A172 (cell line): ENCODE measurements at places on chromosomes 3 and 15. TPM values are rescaled to one million over a fixed set of nuclear protein-coding genes. Genes with fewer than 3 reads are reported as not detected.

NEO1 gene
- 3.8 and 7.3 TPM in 2 replicates for total RNA-seq

LRRC31 gene
- not detected in 2 replicates for total RNA-seq

TRH gene
- not detected in 2 replicates for total RNA-seq

NEK11 gene
- total RNA-seq: 4.3 and 5.3 TPM in 2 replicates

RSL24D1 gene
- total RNA-seq: 100.0 and 130 TPM in 2 replicates

ARPP21 gene
- not detected in 2 replicates for total RNA-seq

LIPC gene
- total RNA-seq: 0.55 TPM in 1 of 2 replicates, not detected in the other

ADAMTS9 gene
- 0.50 and 0.90 TPM in 2 replicates for total RNA-seq

HESX1 gene
- 1.1 TPM in 1 of 2 replicates, not detected in the other for total RNA-seq

GOLGA8J gene
- total RNA-seq: 0.40 TPM in 1 of 2 replicates, not detected in the other

GRCh38 chr3:141998669-141999290, 122.3 kb downstream of the ATP1B3 start:
- DNase-seq: peak; percentile 26

DNA sequence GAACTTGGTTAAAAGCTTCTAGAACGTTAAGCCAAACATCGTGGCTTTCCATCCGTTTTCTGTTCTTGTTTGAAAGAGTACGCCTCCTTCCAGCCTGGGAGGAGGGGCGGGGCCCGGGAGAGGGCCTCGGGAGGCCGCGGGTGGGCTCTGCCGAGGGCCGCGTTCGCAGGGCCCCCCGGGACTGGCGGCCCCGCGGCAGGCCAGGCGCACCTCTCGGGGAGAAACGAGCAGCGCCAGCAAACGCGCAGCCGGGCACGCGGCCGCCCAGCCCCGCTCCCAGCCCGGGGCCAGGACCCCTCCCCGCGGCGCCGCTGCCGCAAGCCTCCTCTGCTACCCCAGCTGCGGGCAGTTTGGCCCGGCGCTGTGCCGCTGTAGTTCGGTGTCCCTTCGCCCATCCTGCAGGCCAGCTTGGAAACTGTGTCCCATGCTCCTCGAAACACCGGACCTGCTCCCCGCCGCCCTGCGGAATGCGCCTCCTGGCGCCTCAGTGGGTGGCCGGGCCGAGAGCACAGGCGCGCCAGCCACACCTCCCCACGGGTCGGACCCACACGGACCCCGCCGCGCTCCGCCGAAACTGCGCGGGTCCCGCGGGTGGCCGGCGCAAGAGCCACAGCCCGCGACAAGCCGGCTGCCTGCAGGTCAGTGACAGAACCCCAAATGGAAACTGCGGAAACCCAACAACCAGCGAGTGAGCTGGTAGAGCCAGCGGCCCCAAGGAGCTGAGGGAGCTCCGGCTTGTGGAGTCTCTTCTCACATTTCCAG, 2.3 kb downstream of the OCA2 start:
- no peak for DNase-seq

- DNase-seq: no peak
These were observed 159.6 kb upstream of the IL12A start for GRCh38 chr3:159829056-159829455.

- no peak for DNase-seq
These were observed 189.4 kb upstream of the CHRM5 start for GRCh38 chr15:33778852-33779251.

GRCh38 chr3:64196236-64196929, 28.9 kb downstream of the PRICKLE2 start:
- DNase-seq: no peak

DNA sequence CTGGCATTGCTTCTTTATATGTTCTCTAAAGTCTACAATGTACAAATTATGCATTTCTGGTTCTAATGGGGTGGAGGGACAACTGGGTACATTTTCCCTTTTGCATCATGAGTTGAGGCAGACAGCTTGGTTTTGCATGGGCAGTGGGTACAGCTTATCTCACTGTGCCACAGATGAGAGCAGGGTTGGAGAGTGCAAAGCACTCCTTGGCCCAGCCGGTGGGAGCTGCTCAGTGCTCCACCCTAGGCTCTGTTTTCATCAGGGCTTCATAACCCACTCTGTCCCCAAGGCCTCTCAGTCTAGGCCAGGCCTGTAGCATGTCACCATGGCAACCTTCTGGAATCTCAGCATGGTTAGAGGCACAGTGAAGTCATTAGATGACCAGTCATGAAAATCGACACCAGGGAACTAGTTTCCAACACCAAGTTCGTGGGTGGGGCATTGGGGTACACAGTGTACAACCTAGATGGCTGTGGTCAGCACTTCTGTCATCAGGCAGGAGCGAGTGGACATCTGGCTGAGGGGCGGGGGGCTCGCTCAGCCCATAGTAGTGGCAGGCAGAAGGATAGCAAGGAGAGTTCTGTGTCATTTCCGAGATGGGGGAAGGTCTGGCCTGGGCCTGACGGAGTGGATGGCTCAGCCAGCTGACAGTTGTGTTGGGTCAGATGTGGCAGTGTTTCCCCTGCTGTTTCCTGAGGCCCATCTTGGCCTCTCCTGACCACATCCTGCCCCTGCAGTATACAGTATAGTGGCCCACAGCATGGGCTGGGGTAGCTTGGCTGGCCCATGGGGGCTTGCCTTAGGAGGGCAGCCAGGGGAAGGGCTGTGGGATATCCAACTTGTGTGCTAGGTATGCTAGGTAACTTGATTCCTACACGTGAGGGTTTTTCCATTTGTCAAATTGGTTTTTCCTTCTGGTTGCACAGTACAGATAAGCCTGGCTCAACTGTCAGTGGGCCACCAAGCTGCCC, 75.7 kb upstream of the PRR23C start:
- DNase-seq: no peak

GRCh38 chr3:150215616-150216015, 192.5 kb upstream of the TSC22D2 start:
- DNase-seq: peak; percentile 47

GRCh38 chr3:126213379-126214028, 33.1 kb upstream of the ALDH1L1 start:
- no peak for DNase-seq

DNA sequence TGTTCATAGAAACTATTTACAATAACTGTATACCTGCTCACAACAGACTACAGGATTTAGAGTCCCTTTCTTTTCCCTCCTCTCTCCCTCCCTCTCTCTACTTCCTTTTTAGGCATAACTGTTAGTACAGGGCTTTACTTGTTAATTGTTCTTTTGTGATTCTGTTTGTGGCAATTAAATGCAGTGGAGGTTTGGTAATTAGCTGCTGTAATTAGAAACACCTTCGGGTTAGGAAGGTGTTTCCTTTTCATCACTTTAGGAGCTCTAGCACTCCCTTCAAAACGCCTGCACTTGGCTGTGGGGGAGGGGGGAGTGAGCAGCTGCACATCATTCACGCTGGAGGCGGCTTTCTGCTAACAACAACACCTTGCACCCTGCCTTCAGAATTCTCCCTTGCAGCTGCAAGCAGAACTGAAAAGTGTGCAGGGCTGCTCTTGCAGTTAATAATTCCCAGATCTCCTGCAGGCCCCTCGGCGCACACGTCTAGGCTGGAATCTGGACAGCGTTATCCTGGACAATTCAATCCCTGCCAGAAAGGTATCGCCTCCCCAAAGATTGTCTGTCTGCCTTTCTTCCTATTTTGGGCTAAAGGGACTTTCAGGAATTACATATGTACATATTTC, 242.6 kb upstream of the RGMA start:
- no peak for DNase-seq

GRCh38 chr3:67362686-67363085, 291.7 kb downstream of the SUCLG2 start:
- peak; percentile 85 for DNase-seq

DNA sequence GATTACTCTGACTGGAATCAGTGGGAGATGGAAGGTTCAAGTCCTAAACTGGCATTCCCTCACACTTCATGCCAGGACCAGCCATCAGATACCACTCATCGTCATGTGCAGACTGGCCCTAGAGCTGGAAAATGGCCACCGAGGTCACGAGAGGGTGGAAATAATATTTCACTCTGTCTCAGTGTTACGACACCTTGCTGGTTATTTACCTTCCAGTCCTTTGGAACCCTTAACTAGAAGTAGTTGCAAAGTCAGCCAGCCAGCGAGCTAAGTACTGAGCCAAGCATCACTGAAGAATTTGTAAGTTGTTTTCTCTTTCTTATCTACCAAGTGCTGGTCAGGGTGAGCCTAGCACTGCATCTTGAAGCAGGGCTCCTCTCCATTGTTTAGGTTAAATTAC, 309.9 kb upstream of the RASGRP1 start:
- DNase-seq: no peak

- no peak for DNase-seq
These were observed 65.1 kb upstream of the KLF13 start for GRCh38 chr15:31261266-31262142.

- peak; percentile 66 for DNase-seq
These were observed 98.8 kb downstream of the XXYLT1 start for GRCh38 chr3:195172039-195172684.

DNA sequence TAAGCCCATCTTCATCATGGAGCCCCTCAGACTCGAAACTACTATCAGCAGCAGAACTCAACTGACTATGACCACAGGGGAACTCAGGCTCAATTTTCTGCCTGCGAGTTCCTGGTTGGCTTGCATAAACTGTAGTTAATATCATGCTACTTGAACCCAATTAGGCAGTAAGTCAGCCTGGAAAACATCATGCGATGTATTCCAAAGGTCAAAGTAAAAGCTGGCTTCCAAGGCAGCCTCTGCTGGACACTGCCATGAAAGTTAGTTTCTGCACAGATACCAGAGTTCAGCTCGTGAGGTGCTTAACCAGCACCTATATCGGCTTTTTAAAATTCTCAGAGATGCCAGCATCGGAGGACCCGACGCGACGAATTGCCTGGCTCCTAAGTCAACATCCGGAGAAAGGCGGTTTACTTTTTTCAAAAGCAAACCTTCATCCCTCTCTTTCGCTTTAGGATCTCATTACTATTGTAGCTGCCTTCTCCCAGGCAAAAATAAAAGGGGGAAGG, 3.8 kb downstream of the ANP32A start:
- no peak for DNase-seq

- peak; percentile 43 for DNase-seq
These were observed 279.0 kb upstream of the VEPH1 start for GRCh38 chr3:157782236-157782635.

GRCh38 chr3:180358179-180358578, 243.8 kb upstream of the TTC14 start:
- DNase-seq: peak; percentile 25

DNA sequence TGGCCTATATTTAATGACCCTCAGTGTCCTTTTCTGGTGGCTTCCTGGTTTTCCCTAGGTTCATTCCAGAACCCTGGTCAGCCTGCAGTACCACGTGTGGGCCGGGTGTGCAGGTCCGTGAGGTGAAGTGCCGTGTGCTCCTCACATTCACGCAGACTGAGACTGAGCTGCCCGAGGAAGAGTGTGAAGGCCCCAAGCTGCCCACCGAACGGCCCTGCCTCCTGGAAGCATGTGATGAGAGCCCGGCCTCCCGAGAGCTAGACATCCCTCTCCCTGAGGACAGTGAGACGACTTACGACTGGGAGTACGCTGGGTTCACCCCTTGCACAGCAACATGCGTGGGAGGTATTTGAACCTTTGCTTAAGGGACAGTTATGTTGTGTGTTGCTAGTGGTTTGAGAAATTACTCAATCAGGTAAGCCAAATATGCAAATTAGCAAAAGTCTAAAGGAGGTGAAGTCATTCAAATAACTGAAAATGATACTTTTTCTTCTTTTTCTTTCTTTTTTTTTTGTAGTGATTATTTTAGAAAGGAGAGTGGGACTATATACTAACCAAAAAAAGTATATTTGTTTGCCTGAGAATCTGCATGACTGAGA, 259.2 kb downstream of the ADAMTSL3 start:
- no peak for DNase-seq

- DNase-seq: peak; percentile 27
These were observed 5.6 kb downstream of the SERPINI1 start for GRCh38 chr3:167740961-167741587.

- DNase-seq: no peak
These were observed 304.0 kb downstream of the ZNF385D start for GRCh38 chr3:21446945-21447475.

DNA sequence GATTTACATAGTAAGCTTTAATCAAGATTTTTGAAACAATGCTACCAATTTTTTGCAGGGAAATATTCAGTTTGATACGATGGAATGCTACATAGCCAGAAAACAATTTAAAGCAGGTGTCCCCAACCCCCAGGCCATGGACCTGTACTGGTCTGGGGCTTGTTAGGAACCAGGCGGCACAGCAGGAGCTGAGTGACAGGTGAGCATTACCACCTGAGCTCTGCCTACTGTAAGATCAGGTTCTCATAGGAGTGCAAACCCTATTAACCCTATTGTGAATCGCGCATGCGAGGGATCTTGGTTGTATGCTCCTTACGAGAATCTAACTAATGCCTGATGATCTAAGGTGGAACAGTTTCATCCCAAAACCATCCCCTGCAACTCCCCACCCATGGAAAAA, 322.6 kb upstream of the NECTIN3 start:
- no peak for DNase-seq

- no peak for DNase-seq
These were observed 50.1 kb downstream of the HCN4 start for GRCh38 chr15:73318463-73319351.

DNA sequence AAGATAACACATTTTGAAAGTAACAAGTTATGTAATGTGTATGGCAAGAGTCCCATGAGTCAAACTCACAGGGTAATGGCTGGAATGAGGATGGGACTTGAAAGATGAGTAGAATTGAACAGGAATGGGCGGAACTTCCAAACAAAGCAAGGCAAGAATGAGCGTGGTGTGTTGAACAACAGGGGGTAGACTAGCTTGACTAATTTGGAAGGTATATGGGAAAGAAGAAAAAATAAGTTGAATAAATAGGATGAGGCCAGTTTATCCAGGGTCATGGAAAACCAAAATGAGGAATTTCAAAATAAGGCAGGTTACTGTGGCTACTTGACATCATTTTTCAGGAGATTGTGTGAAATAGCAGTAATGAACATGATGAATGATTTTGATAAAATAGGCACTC, 2.5 kb upstream of the DPH6 start:
- no peak for DNase-seq

DNA sequence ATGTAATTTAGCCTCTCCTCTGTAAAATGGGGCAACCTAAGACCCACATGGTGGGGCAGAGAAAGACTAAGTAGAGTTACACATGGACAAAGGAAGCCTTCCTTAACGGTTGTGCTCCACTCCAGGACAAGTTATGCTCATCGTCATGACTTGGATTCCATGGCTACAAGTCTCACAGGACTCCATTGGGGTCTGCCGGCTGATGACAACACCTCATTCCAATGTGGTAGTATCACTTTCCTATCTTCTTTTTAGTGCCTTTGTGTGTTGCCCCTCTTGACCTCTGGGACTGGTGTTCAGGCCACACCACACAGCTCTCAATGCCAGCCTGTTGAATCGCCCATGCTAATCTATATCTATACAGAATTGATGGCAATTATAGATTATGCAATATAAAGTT, 181.3 kb upstream of the WNT5A start:
- DNase-seq: peak; percentile 51

DNA sequence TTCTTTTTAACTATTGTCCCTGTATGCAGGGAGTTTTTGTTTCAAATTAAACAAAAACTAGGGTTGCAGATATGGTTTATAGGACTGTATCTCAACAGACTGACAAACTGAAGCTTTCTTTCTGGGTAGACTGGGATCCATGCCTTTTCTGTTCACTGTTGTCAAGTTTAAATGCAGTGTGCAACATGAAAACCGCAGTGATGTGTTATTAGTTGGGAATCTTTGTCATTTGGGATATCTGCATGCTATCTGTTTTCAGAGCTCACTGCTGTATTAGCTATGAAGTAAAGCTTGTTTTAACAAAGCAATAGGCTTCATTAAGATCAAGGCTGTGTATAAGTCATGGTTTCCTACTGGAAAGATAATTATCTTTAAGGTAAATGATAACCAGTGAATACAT, 21.4 kb upstream of the MCF2L2 start:
- DNase-seq: no peak
